GM12865 (cell line): ENCODE measurements at places on chromosomes 7 and 10.

DNA sequence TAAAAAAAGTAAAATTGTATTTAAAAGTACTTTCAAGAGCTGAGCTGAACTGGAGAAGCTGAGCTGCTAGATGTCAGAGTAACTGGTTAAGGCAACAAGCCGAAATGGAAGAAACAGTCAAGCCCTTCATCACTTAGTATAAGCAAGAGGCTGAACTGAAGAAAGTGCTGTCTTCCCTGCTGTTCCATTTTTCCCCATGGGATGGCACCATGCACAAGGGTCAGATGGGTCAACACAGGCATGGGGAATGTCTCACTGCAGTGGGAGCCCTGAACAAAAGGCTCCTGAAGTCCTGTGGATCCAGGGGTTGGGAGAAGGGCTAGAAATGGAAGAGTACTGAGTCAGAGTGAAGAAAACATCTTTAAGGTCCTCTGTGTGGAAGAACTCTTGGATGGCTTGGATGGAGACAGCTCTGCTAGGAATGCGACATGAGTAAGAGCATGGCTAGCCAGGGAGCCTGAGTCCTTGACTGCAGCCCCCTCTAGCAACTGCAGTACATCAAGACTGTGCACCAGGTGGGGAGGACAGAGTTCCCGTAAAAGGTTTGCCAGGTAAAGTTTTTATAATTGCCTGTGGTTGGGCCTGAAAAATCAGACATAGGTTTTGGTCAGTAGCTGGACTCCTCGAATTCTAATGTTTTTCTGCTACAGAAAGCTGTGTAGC, 348.3 kb downstream of the GPR158 start:
- no peak for DNase-seq

DNA sequence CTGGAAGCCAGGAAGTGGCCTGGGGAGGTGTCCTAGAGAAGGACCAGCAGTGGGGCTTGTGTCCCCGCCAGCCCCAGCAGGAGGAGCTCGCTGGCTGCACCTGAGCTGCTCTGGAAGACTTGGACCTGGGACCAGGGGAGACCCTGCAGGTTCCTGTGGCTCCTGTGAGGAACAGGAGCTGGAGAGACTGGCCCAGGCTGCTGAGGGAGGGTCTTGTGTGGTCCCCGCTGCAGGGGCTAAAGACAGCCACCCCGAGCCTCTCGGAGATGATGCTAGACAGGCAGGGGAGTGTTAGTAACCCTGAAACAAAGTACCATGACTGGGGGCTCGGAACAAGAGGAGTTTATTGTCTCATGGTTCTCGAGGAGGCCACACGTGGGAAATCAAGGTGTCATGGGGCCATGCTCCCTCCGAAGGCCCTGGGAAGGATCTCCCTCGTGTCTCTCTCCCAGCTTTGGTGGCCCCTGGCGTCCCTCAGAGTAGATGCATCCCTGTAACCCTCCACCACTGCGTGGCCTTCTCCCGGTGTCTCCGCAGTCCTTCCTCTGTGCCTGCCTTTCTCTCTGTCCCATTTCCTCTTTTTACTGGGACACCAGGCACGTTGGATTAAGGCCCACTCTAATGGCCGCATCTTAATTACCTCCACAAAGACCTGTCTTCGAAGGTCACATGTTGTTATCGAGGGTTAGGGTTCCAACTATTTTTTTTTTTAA, 348.4 kb downstream of the GLRX3 start:
- DNase-seq = no peak

DNA sequence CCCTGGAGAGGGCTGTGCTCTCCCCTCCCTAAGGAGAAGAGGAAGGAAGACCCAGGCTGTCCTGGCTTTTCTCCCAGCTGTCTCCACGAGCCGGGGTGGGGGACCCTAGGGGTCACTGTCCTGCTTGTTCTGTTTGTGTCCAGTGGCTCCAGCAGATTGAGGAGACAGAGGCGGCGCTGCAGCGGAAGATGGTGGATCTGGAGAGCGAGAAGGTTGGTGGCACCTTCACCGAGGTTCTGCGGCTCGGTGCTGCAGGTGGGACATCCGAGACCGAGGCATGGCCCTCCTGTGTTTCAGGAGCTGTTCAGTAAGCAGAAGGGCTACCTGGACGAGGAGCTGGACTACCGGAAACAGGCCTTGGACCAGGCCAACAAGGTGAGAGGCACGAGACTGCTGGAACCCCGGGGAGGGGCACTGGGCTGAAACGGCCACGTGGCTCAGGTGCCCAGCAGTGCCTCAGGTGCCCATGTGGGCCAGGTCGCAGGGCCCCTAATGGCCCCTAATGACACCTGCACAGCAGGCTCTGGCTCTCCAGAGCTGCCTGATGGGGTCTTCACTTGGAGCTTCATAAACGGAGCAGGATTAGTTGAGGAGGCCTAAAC, 33.0 kb upstream of the DPYSL4 start:
- DNase-seq = no peak

DNA sequence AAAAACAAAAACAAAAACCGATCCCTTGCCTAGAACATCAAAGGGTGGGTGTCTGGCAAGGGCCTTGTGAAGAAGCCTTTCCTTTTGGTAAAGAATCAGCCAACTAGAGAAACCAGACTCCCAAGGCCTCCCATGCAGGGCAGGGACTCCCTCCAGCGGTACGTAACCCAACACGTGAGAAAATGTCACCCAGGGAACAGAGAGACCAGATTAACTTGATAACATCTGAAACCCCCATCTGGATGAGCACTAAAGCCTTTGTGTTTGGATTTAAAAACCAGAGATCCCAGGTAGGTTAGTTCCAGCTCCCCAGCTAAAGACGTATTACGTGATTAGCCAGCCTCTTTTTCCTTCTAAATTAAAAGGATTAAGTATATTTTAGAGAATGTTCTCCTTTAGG, 3.0 kb upstream of the HABP2 start:
- no peak for DNase-seq

DNA sequence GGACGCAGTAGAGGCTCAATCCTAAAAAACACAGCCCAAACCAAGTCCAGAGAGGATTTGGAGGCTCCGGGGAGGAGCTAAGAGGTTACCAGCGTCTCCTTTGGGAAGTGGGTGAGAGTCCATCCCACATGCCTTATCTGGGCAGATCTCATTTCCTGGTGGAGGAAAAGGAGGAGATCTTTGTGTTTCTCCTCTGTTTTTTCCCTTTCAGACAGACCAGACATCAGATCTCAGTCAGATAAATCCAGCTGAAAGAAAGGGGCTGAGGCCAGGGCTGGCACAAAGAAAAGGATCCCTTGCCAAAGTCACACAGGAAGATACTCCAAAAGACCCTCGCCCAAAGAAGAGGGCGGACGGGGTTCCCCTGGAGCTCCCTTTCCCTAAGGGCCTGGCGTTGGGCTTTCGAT, 58.3 kb upstream of the COMTD1 start:
- no peak for DNase-seq

GRCh38 chr7:129368389-129368986, 65.7 kb upstream of the STRIP2 start:
- peak; percentile 73 for DNase-seq

GRCh38 chr10:126906704-126907422, 1.6 kb downstream of the DOCK1 start:
- no peak for DNase-seq

- DNase-seq = no peak
Measured at GRCh38 chr10:132858121-132859081, 72.5 kb upstream of the NKX6-2 start.
